ENCODE measurements at places on chromosomes 2 and 18. TPM values are rescaled to one million over a fixed set of nuclear protein-coding genes. Genes with fewer than 3 reads are reported as not detected.

The RAB6C gene
- not detected for total RNA-seq

The REG3G gene
- total RNA-seq = not detected

The MORN2 gene
- total RNA-seq = 4.9 TPM

The RTKN gene
- total RNA-seq = 86.1 TPM

The SKA1 gene
- 0.15 TPM for total RNA-seq

The DARS1 gene
- total RNA-seq = 49.1 TPM

The MAB21L4 gene
- total RNA-seq = 3.7 TPM

The ANKAR gene
- total RNA-seq = 6.7 TPM

GRCh38 chr2:66730441-66730840 lies 295.5 kb downstream of the MEIS1 start:
- DNase-seq = no peak

DNA sequence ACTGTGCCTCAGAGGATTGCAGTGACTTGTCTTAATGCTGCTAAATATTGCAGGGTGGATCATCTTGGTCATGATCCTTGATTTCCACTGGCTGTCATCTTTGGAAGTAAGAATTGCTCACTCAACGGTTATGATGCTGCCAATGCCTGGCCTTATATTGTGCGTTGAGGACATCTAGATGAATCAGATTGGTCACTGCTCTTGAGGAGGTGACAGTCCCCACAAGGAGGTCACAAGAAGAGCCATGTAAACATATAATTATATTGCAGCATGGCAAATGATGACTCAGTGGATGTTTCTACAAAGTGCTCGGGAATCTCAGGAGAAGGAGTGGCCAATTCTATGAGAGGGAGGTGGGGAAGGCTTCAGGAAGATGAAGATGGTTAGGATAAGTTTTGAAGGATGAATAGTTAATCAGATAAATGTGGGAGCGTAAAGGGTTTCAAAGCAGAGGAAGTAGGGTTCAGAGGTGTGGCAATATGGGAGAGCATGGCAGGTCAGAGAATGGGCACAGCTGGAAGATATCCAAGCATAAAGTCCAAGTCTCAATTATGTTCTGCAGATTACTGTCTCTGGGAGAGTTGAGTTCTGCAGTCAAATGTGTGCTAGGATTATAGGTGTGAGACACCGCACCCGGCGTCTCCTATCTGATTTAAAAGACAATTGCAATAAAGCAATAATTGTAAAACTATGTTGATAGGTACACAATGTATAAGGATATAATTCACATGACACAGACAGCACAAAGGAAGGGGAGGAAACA lies 21.3 kb upstream of the TMEM131 start:
- DNase-seq = no peak

GRCh38 chr18:8889489-8889888 lies 184.1 kb downstream of the MTCL1 start:
- DNase-seq = no peak

GRCh38 chr18:25704494-25704893 lies 352.5 kb upstream of the ZNF521 start:
- no peak for DNase-seq

- no peak for DNase-seq
Observed at GRCh38 chr18:74795751-74796150, 198.1 kb downstream of the ZNF407 start.

GRCh38 chr2:218517434-218518206 lies 50.5 kb downstream of the USP37 start:
- DNase-seq = no peak

DNA sequence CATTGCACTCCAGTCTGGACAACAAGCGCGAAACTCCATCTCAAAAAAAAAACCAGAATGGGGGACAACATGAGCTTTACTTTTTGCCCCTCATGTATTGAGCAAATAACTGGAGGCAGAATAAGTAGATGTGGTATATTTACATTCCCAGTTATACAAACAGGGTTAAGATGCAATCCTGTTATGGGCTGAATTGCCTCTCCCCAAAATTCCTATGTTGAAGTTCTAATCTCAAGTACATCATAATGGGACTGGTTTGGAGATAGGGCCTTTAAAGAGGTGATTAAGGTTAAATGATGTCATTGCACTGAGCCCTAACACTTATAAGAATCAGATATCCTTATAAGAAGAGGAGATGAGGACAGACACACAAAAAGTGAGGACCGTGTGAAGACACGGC lies 319.8 kb upstream of the KLHL29 start:
- no peak for DNase-seq

- no peak for DNase-seq
Observed at GRCh38 chr2:144834998-144835633, 315.2 kb upstream of the ZEB2 start.

- DNase-seq = peak; percentile 74
Observed at GRCh38 chr2:85826990-85827878, 61.6 kb downstream of the ST3GAL5 start.

DNA sequence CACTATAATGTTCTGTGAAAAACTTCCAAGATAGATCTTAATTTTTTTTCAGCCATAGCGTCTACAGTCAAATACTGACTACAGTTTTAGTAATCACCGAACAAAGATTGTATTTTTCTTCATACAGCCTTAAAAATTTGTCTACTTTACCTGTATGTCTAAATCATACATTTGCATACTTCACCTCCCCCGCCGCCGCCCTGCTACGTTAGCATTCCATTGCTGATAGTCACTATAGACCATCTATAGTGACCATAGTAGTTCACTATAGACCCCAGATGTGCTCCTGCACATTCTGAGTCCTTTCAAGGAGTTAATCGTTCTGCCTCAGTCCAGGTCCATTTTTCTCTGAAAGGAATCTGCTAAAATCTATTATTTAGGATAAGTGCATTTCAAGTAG lies 325.0 kb downstream of the CCDC178 start:
- DNase-seq = no peak

DNA sequence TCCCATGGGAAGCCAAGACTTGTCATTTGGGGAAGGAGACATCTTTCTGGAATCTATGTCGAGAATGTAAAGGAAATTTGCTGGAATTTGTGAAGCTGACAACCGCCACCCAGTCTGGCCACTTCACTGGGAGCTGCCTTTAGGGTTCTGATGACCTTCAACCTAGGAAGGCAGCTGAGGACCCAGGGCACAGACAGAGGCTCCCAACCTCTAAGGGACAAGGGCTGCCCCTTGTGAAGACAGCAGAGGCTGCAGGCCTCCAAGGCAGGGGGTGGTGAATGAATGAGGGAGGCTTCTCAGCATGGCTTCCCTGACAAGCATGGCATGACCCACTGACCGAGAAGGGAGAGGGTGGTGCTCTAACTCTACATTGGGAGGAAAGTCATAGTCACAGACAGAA lies 128.9 kb upstream of the ASB18 start:
- DNase-seq = no peak

GRCh38 chr2:180012523-180012922 lies 5.4 kb upstream of the CWC22 start:
- no peak for DNase-seq

DNA sequence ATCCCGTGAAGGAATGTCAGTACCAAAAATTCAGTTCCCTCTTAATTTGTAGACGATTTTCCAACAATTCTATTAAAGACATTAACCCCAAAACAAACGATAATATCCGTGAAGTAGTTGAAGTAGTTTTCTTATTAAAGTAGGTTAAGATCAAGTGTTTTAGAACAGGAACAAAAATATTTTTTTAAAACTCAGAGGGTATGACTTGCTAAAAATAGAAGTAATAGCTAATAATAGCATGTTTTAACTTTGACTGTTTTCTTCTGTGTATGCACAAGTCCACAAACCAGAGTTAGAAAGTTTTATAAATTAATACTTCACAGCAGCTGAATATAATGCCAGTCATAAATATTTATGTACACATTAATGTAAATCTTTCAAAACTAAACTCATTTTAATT lies 2.4 kb downstream of the DNAJC10 start:
- no peak for DNase-seq

DNA sequence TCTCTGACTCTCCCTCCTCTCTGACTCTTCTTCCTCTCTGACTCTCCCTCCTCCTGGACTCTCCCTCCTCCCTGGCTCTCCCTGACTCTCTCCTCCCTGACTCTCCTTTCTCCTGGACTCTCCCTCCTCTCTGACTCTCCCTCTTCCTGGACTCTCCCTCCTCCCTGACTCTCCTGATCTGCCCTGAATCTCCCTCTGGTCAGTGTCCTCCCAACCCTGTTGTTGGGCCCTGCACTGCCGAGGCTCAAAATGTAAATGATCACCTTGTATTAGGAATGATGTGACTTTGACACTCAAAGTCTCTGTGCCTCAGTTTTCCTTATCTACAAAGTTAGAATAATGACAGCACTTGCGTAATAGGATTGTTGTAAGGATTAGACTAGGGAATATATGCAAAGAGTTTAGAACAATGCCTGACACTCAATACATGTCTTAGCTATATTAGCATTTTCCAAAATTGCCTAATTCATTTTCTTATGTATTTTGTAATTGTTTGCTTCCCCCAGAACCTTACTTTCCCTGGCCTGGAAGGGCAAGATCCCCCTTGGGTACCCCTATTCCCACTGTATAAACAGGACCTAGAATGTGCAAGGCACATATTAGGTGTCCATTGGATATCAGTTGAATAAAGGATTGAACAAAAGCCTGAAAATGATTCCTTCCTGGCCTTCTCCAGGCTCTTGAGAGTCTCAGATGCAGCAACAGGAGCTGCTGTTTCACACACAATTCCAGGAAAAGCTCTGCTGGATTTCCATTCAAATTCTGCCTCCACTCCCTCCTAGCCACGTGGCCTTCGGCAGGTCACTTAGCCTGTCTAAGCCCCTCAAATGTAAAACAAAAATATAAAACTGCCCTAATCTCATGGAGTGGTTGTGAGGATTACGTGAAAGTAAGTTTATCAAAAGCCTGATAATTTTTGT lies 170.1 kb downstream of the INHBB start:
- DNase-seq = peak; percentile 22

DNA sequence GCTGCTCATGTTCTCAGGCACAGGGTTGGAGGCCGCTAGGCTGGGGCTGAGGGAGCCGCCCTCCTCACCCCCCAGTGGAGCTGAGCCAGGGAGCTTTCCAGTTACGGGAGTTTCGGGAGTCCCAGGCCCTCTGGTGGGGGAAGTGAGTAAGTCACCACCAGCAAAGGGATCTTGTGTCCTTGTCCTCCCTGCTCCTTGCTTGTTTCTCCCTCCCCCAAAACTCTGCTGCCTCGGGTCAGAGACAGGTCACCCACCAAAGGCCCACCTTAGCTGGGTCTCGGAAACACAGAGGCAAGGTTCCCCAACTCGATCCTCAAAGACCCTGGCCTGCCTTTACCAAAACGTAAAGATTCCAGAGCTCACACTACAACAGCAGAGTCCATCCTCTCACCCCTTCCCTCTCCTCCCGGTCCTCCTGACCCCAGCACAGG lies 60.5 kb upstream of the POMC start:
- DNase-seq = peak; percentile 63

- DNase-seq = no peak
Observed at GRCh38 chr18:35582899-35583558, 1.5 kb downstream of the GALNT1 start.

- no peak for DNase-seq
Observed at GRCh38 chr2:128037649-128038048, 9.8 kb upstream of the SAP130 start.

DNA sequence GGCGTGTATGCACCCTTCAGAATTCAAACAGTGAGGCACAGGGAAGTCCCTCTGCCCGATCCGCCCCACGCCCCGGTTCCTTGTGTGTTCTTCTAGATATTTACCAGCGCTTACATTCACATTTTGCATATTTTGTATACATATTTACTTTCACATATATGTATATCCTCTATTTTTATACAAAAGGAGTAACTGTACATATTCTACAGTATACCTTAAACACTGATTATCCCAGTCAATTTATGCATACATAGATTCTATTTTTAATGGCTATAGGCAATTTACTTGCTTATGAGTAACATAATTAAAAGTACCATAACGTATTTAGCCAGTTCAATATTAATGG lies 307 bp upstream of the DUSP11 start:
- DNase-seq = no peak

DNA sequence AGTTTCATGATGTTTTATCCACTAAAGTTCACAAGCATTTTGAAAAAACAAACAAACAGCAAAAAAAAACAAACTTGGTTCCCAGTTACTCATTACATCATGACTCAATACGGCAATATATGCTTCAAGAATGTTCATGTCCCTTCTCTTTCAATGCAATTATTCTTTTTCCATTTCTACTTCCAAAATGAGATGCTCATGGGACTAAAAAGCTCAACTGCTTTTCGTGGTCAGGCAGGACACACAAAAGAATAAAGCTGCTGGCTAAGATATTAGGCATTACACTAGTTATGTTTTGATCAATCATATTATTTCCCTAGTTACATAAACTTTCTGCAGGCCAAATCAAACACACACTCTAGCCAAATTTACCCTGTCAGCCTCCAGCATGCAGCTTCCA lies 301.3 kb downstream of the EPHA4 start:
- DNase-seq = no peak

DNA sequence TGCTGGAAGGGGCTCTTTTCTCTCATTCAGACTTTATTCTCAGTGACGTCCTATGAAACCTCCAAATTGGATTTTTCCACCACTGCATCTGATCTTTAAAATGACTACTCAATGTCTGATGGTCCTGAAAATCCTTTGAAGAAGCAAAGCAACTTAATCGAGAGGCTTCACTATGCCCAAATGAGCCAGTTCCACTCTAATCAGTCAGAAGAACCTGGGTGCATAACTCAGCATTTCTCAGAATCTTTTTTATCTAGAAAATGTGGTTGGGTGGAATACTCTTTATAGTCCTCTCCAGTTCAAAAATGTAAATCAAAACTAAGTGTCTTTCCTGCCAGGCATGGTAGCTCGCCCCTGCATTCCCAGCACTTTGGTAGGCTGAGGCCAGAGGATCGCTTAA lies 60.7 kb downstream of the PRELID3A start:
- DNase-seq = no peak

- DNase-seq = no peak
Observed at GRCh38 chr18:9659499-9660375, 45.4 kb upstream of the PPP4R1 start.

DNA sequence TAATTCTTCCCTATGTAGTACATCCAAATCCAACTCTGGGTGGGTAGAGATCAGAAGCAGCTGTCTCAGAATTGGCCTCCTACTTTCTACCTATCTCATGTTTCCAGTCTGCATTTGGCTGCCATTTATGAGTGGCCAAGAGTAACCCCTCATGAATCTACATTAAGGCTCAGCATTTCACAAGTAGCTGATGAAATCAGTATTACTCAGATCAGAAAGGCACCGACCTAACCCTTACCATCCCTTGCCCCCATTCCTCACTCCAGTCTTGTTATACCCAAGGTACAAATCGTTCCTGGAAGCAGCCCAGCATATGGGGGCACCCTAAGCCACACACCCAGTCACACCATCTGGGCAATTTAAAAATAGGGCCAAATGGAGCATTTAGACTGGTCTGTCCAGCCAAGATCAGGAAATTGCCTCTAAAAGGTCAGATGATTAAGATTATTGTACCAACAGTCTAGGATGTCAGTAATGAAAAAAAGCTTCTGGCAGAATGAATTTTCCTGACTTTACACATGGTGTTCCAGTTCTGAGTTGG lies 37.1 kb downstream of the CD28 start:
- no peak for DNase-seq

DNA sequence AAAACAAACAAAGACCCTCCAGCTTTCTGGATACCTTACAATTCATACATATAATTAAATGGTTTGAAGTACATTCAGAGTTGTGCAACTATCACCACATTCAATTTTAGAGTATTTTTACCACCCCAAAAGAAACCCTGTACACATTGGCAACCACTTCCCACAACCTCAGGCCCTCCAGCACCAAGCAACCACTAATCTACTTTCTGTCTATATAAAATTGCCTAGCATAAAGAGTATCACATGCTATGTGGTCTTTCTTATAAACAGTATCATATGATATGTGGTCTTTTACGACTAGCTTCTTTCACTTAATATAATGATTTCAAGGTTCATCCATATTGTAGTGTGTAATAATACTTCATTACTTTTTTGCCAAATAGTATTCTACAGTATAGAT lies 7.3 kb downstream of the IER3IP1 start:
- DNase-seq = no peak
